ENCODE measurements at places on chromosomes 5 and 9. TPM values are rescaled to one million over a fixed set of nuclear protein-coding genes. Genes with fewer than 3 reads are reported as not detected.

The LCN12 gene
- 0.40 TPM for total RNA-seq

The ZBED3 gene
- total RNA-seq, result 13.4 TPM

The FST gene
- total RNA-seq, result 0.15 TPM

The CCNO gene
- total RNA-seq, result 3.3 TPM

The CER1 gene
- not detected for total RNA-seq

The RARS1 gene
- 153 TPM for total RNA-seq

The TXNDC8 gene
- not detected for total RNA-seq

The MAP1B gene
- 156 TPM for total RNA-seq

The PNPLA7 gene
- total RNA-seq, result not detected

The SKP1 gene
- 668 TPM for total RNA-seq

The HMCN2 gene
- under 0.01 TPM for total RNA-seq

The C9orf43 gene
- total RNA-seq, result 0.45 TPM

The NUTM2G gene
- not detected for total RNA-seq

- no peak for DNase-seq
These were observed 53.1 kb upstream of the ANKRD55 start for GRCh38 chr5:56286015-56286884.

- no peak for DNase-seq
These were observed 1116.2 kb upstream of the EDIL3 start for GRCh38 chr5:85500869-85501268.

DNA sequence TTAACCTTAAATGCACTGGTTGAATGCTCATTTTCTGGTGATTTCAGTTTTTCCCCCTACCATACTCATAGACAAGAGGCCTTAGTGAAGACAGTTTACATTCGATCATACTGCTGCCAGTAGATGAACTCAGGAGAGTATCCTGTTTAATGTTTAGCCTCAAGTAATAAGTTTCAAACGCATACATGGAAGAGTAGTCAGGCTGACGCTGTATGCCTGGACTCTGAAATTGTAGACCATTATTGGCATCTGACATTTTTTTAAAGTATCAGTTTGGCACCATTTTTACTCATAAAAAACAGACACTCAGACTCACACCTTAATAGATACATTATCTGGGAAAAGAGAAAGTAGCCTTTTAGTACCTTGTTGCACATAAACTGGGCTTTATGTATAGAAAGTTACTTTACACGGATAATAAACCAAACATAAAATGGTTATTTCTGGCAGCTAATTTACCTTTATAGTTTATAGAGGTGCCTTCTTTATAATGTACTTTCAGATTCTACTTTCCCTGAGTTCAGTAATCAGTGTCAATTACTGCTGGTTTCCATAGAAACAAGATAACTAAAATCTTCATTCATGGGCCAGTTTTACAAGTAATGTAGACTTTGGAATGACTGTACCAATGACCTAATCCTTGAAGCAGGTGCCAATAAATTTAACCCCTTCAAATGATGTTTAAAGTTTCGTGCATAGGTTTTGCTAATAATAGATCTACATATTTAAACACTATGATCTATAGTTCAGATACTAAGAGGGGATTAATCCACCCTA lies 183.8 kb upstream of the ITGA1 start:
- DNase-seq, result peak; percentile 39

DNA sequence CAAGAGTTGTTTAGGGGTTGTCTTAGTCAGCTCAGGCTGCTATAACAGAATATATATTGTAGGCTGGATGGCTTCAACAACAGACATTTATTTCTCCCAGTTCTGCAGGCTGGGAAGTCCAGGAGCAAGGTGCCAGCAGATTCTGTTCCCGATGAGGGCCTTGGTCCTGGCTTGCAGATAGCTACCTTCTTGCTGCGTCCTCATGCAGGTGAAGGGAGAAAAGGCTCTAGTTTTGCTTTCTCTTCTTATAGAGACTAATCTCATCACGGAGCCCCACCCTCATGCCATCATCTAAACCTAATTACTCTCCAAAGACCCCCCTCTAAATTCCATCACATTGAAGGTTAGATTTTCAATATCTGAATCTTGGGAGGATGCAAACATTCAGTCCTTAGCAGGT lies 246.0 kb upstream of the ANKRD55 start:
- no peak for DNase-seq

DNA sequence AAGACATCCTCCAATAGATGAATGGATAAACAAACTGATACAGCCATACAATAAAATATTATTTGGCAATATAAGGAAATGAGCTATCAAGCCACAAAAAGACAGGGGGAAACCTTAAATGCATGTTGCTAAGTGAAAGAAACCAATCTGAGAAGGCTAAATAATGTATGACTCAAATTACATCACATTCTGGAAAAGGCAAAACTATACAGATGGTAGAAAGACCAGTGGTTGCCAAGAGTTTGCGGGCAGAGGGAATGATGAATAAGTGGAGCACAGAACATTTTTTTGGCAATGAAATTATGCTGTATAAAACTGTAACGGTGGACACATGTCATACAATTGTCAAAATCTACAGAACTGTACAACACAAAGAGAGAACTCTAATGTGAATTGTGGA lies 63.3 kb downstream of the CSF2 start:
- DNase-seq, result no peak

GRCh38 chr9:116345817-116346216 lies 192.2 kb downstream of the PAPPA start:
- DNase-seq, result no peak

DNA sequence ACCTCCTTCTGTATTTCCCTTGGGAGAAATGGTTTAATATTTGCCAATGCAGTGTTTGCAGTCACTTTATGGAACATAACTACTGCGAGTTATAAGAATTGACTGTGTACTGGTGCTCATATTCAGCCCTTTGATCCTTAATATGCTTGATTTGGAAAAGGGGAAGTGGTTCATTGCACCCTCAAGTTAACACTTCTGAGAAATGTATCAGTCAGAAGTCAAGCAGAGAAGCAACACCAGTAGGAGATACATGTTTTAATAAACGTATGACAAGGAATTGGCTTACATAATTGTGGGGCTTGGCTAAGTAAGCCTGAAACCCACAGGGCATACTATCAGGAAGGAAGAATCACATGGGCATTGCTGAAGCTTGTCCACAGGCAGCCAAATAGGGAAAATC lies 131.0 kb upstream of the SPRY4 start:
- DNase-seq, result no peak

GRCh38 chr5:5331848-5332247 lies 90.6 kb upstream of the ICE1 start:
- DNase-seq, result peak; percentile 78

DNA sequence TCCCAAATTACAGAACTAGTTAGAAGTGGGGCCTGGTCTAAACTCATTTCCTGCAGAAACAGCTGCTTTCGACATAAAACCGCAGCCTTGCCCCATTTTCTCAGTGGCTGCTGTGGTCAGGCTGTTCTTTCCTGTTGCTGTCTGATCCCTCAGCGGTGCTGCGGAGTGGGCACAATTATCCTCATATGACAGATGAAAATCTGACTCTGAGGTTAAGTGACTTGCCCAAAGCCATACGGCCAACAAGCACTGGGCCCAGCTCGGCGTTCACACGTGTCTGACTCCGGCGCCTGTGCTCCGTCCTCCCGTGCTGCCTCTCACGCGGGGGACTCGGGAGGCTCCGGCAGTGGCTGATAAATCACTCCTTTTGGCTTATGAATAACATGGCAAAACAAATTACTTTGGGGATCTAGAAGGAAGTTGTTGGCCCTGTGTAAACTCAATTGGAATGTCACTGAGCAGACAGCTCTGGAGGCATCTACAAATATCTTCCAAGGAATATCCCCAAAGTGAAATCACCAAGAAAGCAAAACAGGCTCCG lies 142.6 kb upstream of the LMX1B start:
- no peak for DNase-seq

GRCh38 chr5:159050316-159051143 lies 49.2 kb downstream of the EBF1 start:
- peak; percentile 11 for DNase-seq

GRCh38 chr9:78985084-78985738 lies 586.6 kb upstream of the TLE4 start:
- DNase-seq, result peak; percentile 66

- no peak for DNase-seq
These were observed 44.4 kb downstream of the GALNT12 start for GRCh38 chr9:98851730-98852459.

DNA sequence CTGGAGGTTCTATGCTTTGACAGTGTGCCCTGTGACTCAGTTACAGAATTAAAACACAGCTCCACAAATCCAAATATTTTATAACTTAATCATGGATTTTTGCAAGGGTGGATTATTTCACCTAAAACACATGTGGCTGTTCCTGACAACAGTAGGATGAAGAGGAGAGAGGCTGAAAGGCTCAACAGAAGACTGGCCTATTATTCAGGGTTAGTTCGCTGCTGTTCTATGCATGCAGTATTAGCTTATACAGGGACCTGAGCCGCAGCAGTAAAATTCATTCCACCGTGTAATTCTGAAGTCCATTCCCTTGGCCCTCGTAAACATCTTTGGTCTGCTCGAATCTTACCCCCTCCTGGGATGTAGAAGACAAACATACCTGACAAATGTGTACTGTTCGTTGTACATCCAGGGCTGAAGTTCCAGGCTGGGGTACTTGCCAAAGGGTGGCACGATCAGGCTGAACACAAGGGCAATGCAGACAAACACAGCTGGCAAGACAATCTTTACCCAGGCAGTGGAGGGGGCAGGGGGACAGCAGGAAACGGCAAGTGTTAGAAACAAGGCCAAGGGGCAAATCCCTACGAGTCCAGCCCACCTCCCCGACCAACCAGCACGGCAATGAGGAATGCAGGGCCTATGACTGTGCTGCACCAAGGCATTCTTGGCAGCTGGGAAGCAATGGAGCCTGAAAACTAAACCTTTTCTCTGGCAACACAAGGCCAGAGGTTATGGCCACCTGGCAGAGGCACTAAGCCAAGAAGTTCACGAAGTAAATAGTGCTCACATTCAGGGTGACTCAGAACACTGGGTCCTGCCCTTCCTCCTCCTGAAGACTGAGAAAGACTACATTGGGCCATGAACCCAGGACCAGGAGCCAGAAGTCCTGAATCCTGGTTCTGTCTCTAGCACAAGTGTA lies 46.8 kb downstream of the NIPSNAP3B start:
- DNase-seq, result peak; percentile 100

DNA sequence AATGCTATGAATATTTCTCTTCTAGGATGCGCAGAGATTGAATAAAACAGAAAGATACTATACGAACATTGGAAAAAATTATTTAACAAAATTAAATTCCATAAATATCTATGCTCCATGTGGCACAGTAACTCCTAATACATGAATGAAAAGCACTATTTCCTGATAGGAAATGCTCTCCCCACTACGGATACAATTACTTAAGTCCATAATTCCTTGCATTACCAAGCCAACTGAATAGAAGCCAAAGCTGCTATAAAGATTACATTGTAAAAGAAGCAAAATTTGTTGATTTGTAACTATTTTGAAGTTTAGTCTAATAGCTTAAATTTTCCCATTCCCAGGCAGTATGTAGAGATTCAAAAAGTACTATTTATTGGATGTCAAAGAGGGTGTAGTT lies 61.8 kb upstream of the SNX2 start:
- no peak for DNase-seq

DNA sequence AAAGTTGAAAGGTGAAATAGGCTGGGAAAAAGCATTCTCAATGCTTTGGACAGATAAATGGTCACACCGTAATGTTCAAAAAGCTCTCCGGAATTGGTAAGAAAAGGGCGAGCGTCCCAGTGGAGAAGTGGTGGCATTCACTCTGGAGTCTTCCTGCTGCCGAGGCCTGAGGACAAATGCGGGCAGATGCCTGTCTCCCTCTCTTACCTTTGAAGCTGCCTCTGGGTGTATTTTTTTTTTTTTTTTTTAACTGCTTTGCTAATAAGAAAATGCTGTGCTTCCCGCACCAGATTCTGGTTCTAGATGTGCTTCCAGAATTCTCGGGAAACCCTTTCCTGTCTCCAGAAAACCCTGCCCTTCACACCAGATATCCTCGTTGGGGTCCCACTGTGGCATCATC lies 24.4 kb upstream of the CTSL start:
- no peak for DNase-seq

GRCh38 chr5:74850789-74851425 lies 15.3 kb downstream of the FAM169A start:
- no peak for DNase-seq

GRCh38 chr9:76369583-76369982 lies 24.6 kb downstream of the RFK start:
- DNase-seq, result peak; percentile 95

DNA sequence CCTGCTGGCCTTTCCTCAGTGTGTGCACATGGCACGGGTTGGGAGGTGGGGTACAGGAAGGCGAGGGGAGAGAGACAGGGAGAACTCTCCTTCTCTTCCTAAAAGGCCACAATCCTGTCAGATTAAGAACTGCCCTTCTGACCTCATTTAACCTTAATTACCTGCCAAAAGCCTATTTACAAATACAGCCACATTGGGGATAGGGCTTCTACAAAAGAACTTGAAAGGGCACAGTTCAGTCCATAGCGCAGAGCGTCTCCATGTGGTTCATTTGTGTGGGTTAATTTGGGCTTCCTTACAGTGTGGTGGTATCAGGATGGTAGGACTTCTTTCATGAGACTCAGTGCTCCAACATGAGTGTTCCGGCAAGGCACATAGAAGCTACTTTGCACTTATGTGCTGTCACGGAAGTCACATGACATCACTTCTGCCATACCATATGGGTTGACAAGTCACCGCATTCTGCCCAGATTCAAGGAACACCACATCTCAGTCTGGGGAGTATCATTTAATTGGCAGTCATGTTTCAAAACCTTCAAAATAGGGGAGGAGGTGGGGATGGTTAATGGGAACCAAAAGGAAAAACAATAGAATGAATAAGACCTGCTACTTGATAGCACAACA lies 46.8 kb downstream of the NLN start:
- DNase-seq, result no peak

DNA sequence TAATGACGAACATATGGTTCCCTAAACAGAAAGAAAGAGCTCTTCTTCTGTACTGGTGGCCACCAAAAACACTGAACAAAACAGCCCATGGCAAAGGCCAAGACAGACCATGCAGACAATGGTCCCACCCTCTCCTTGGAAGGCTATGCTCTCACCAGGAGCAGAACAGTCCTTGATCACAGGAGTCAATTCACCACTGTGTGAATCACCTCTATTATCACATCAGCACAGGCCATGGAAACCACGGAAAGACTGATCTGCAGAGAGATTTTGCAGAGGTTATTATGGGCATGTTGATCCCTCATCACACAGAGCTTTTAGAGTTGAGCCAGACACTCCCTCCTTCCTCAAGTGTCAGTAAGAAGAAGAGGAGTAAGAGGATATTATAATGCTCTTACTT lies 134.0 kb upstream of the RASEF start:
- peak; percentile 44 for DNase-seq

DNA sequence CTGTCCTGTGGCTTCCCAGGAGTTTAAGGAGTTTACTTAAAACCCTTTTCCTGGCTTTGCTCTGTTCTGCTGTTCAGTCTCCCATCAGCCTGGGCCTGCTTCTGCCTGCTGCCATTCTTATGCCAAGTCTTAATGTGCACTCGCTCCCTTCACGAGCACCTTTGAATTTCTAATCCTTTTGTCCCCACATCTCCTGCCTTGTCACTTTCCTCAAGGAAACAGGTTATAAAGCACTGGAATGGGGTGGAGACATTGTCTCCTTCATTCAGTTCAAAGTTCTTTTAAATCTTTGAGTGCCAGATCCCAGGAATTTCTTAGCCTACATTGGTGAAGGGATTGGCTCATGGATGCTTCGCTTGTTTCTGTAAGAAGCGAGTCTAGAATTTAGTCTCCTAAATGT lies 87.2 kb upstream of the LIFR start:
- no peak for DNase-seq
